CD8-positive, alpha-beta T cell (primary cell): ENCODE measurements at places on chromosomes 5 and 9. TPM values are rescaled to one million over a fixed set of nuclear protein-coding genes. Genes with fewer than 3 reads are reported as not detected.

GRCh38 chr9:98603821-98604383 lies 104.8 kb downstream of the GABBR2 start:
- DNase-seq, result no peak

DNA sequence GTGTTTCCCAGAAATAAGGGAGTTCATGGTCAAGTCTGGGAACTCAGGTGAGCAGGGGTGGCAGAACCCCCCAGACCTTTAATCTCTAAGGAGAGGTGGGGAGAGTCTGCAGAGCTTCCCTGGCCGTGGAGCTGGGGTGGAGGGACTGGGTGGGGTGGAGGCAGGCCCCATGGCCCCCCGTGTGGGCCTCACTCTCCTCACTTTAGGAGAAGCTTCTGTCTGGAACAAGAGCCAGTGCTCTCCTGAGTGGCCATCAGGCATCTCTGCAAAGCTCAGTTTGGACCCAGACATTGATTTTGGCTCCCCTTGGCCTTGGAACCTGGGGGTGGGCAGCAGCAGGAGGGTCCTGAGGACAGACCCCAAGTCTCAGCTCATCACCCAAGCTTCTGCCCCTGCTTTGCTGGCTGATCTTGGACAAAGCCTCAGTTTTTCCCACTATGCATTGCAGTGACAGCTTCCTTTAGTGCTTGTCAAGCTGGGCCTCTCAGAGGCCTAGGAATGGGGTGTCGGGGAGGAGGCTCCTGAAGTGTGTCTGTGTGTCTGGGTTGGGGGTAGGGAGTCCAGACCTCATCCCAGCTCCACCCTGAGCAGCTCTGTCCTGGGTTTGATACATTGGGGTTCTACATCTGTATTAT lies 3.5 kb upstream of the GBGT1 start:
- no peak for DNase-seq

HIGD2A gene
- 106 TPM for total RNA-seq

MRPS30 gene
- total RNA-seq, result 52.4 TPM

FAM78A gene
- total RNA-seq, result 44.0 TPM

STPG3 gene
- total RNA-seq, result 0.30 TPM

DNA sequence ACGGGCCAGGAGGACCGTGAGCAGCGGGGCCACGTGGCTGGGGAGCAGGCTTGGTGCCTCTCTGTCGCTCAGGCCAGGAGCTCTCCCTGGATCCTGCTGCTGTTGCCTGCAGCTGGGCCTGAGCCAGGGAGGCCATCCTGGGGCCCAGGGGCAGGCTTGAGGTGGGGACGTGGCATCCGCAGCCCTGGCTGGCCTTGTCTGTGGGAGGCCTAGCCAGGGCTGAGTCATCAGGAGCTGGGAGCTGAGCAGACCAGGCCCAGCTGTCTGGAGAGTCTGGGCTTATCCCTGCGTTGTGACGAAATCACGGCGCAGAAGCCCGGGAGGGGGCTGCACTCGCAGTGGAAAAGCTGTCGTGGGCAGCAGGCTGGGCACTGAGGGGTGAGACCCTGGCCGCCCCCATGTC lies 138.8 kb upstream of the COL5A1 start:
- no peak for DNase-seq

TXNDC8 gene
- total RNA-seq, result not detected
